ENCODE measurements at places on chromosomes 5 and 9.

GRCh38 chr5:72841756-72842535, 25.5 kb downstream of the TNPO1 start:
- peak; percentile 58 for DNase-seq

GRCh38 chr9:117258184-117258866, 156.5 kb downstream of the ASTN2 start:
- DNase-seq: no peak

DNA sequence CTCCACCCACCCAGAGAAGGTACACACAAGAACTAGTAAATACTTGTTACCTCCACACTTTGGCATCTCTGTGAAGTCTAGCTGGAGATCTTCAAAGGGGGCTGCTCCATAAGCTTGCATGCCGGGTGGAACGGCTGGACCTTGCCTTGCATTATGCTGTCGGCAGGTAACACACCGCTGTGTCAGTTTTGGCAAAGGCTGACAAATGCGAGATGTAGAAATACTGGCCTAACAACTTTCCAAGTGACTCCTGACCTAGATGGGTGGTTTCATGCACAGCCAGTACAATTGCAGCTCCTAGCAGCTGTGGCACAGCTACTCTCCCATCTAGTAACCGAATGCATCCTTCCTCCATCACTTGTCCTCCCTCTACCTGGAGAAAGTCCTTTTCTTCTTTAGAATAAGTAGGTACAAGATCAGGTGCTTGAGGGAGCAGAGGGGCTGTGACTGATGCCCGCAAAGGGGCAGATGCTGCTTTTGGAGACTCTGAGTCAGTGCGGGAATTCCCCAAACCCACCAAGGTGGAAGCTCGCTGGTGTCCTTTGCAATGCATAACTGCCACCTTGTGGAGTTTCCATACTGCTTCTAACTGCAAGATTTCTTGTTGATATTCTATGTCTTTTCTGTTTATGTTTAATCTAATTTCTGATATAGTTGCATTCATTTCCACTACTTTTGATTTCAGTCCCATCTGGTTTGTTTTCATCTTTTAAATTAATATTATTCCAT, 78.4 kb downstream of the TMEM161B start:
- no peak for DNase-seq

DNA sequence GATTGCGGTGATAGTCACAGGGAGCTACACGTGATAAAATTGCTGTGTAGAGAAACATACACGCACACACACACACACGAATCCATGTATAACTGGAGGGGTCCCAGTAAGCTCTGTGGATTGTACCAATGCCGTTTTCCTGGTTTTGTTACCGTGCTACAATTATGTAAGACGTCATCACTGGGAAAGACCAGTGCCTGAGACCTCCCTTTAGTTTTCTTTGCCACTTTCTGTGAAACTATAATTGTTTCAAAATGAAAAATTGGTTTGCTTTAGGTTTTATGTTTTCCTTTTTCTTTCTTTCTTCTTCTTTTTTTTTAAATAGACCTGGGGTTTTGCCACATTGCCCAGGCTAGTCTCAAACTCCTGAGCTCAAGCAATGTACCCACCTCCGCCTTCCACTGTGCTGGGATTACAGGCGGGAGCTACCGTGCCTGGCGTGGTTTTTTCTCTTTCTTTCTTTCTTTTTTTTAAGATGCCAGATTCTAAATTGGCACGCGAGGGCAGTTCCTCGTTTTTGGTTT, 21.3 kb downstream of the OR2V2 start:
- DNase-seq: no peak

GRCh38 chr9:126216826-126217225, 109.8 kb upstream of the MVB12B start:
- DNase-seq: no peak

GRCh38 chr5:17157916-17158529, 59.4 kb upstream of the BASP1 start:
- DNase-seq: peak; percentile 99

GRCh38 chr5:163569284-163569683, 63.9 kb downstream of the MAT2B start:
- peak; percentile 46 for DNase-seq

- no peak for DNase-seq
Measured at GRCh38 chr5:44233691-44234090, 155.5 kb downstream of the FGF10 start.

GRCh38 chr5:79229357-79230174, 6.4 kb upstream of the JMY start:
- DNase-seq: peak; percentile 61

DNA sequence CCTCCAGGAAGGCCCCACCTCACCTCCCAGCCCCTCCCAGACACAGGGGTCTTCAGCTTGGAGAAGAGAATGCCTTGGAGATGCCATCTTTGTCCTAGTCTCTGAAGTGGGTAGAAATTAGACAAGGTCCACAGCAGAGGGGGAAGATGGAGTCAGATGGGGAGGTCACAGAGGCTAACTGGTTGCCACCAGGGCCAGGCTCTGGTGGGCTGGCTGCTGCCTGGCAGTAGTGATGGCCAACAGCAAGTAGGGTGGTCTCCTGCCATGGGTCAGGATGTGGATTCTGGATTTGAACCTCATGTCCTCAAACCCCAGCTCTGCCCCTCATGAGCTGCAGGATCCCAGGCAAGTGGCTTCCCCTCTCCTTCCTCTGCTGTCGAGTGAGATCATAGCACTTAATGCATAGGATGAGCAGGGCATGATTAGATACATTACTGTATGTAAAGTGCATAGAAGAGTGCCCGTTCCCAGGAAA, 38.7 kb upstream of the NEK6 start:
- no peak for DNase-seq

- DNase-seq: no peak
Measured at GRCh38 chr5:176895831-176896230, 3.3 kb downstream of the HK3 start.

GRCh38 chr5:93576994-93577853, 3.8 kb downstream of the NR2F1-AS1 start:
- no peak for DNase-seq
